ENCODE measurements at places on chromosomes 11 and 22.

GRCh38 chr11:14858404-14858803 is 33.6 kb downstream of the CYP2R1 start:
- no peak for DNase-seq

DNA sequence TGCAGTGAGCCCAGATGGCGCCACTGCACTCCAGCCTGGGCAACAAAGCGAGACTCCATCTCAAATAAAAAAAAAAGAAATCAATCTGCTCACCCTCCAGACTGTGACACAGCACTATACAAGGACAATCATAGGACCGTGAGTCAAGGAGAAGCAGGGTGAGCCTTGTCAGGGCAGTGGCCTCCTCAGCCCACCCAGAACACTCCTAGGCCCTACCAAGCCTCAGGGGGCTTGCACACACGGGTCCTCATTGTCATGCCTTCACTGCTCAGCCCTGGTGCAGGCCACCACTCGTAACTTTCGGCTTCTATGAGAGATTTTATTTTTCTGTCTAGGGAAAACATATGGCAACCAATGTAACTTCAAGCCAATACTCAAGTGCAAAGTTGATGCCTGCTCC is 35.8 kb downstream of the DGCR2 start:
- DNase-seq, result no peak

DNA sequence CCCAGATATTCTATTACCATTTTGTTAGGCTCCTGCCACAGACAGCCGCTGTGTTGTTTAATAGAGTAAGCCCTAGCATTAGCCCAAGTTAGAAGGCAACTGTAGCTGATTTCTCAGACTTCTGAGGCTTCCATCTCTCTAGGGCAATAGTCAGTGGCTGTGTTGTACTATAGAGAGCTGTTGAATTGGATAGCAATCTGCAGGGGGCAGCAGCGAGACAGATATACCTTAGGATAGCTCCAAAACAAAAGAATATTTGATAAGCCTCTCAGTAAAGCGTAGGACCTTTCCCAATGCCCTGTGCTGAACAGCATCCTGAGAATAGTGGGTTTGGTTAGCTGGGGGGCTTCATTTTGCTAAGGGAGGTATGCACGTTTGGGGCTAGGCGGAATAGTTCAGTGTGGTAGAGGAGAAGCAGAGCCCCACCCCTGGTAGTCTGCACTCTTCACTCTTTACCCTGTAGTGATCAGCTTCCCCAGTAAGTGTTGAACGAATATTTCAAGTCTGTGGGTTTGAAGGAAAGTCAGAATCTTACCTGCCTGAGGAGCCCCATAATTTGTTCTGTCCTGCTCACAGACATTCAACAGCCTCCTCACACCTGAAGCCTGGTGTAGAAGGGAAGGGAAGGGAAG is 515.1 kb downstream of the INSC start:
- DNase-seq, result peak; percentile 18

DNA sequence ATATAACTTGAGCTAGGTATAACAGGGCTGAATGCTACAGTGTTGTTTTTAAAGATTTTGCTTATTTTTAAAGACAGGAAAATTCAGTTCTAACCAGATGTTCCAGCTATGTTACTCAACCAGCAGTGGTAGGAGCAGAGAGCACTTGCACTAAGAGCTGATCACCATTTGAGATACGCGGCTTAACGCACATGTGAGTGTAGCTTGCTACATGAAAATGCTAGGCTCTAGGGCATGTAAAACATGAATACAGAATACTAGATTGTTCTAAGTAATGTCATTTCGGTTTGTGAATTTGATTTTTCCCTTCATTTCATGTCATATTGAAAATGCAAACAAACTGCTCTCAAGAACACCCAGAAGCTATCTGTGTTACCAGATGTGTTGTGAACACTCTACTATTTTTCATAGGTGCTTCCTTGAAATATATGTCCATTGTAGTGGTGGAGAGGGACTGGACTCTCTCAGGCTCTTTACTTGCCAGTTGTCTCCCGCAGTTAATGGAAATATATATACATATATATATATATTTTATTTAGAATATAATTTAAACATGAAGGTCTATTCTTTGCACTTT is 10.8 kb upstream of the TECTA start:
- no peak for DNase-seq

DNA sequence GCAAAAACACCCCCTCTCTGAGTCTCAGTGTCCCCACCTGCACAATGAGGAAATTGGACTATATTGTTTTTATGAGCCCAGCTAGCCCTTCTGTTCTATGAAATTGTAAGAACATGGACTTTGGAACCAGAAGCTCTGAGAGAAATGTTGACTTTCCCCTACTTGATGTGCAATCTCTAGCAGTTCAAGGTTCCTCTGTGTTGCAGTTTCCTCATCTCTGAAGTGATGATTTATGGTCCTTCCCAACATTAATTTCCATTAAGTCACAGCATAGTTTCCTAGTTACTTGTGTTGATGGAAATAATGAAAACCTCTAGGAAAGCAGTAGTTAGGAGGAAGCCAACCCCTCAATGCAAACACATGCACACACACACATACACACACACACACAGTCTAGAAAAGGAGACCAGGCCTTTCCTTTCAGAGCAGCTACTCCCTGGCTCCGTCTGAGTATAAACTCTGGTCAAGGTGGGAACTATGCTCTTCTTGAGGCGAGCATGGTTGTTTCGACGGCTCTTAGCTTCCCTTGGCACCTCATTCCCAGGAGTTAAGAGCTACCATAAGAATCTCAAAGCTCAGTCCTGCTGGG is 518.4 kb downstream of the SOX6 start:
- DNase-seq, result no peak

GRCh38 chr11:108170184-108170583 is 48.8 kb downstream of the ACAT1 start:
- no peak for DNase-seq

DNA sequence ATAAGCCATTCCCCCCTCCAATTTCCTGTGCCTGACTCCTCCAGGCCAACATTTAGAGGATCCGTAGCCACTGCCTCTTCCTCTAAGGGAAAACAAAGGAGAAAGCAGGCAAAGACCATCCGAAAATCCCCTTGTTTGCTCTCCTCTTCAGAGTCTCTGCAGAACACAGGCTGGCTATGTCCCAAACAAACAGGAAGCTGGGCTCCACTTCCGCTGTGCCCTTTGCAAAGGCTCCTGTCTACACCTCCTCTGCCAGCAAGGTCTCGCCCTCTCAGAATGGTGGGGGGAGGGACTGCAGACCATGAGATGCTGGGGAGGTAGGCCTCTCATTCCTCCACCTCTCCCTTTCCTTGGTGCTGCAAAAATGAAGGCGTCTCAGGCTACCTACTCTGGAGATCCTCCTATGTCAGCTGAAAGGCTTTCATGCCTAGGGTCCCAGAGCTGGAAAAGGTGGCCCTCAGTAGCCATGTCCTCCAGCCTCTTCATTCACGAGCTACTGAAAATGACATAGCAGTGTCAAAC is 596.2 kb downstream of the BUD13 start:
- DNase-seq, result no peak

GRCh38 chr22:17013396-17014100 is 5.5 kb upstream of the GAB4 start:
- DNase-seq, result no peak

GRCh38 chr11:47348859-47349258 is 3.6 kb downstream of the MYBPC3 start:
- DNase-seq, result no peak

- DNase-seq, result no peak
These were observed 217.7 kb downstream of the LUZP2 start for GRCh38 chr11:24714601-24715000.

- no peak for DNase-seq
These were observed 73.2 kb upstream of the PRR5 start for GRCh38 chr22:44628835-44629234.

- DNase-seq, result no peak
These were observed 9.3 kb downstream of the MTFP1 start for GRCh38 chr22:30434843-30435242.

DNA sequence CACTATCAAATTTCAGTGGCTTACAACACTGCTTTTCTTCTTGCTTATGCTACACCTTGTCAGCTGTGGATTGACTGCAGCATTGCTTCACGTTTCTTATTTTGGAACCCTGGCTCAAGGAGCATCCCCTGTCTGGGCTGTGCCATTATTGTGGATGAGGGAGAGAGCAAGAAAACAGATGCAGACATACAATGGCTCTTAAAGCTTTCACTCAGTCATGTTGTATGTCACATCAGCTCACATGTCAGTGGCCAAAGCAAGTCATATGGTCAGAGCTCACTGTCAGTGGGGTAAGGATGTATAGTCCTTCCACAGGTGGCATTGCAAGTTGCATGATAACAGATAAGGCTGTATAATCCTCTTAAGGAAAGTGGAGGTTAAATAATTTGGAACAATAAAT is 10.0 kb downstream of the ARHGEF12 start:
- DNase-seq, result no peak

GRCh38 chr11:44990665-44991064 is 40.0 kb upstream of the TP53I11 start:
- DNase-seq, result no peak

DNA sequence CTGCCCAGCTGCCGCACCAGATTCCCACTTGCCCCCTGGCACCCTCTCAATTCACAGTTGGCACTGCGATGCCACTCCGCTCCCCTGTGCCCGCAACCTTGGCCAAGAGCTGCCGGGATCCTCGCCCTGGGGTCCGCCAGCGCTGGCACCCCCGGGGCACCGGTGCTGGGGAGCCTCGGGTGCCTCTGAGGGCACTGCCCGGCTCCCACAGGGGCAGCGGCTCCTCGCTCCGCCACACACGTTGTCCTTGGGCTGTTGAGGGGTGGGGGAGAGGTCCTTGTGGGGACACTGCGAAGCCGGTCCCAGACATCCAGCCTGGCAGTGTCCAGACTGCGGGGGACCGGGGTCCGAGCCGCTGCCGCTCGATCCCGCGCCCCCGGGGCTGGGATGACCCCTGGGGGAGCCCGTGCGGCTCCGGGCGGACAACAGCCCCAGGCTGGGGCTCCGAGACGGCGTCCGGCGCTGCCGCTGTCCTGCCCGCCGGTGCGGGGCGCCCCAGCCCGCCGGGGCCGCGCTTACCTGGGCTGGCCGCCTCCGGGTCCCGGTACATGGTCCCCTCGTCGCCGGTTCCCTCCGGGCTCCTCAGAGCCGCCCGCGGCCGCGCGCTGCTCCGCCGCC is 496 bp downstream of the SYT7 start:
- DNase-seq, result no peak

DNA sequence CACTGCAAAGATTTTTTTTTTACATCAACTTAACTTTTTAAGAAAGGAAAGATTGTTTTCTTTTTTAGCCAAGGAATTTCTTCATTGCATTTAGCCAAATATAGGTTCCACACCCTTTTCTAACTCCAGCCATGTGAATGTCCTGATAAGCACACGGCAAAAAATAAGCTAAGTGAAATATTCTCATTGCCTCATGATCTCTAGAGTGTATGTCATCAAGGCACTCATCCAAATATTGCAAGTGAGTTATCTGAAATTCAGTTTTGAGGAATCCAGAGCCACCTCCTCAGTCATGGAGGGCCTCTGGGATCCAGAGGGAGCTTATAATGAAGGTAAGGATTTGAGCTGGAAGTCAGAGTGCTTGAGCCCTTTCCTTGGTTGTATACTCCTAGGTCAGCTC is 80.0 kb downstream of the BLID start:
- peak; percentile 87 for DNase-seq

Measured in fibroblast of lung (primary cell).